ENCODE measurements at places on chromosomes 1 and 21.

DNA sequence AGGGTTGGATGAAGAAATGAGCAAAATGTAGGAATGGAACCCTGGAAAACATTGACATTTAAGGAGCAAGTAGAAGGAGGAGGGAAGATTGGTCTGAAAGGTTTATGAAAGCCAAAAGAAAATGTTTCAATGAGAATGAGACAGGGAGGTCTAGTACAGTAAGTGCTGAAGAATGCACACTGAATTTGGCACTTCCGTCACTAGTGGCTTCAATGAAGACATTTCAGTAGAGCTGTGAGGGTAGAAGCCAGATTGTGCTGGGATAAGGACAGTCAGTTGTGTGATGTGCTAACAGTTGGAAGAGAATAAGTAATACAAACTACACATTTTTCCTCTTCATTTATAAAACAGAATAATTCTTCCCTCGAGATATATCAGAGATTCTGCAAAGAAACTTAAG, 17.1 kb downstream of the THEM4 start:
- DNase-seq = no peak

DNA sequence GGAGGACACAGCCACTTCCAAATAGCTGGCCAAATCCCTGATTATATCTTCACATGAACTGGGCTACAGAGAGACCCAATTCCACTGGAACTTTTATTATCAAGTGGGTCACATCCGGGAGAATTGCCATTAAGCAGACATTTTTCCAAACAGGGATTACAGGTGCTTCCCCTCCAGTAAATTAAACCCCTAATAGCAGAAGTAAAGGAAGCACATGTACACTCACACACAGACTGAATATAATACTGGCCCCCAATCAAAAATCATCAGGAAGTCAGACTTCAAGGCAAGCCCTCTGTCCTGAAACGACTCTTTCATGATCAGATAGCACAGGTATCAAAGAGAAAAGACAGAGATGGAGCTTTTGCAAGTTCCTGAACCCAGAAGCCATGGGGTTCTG, 118.6 kb upstream of the PPP2R5A start:
- DNase-seq = no peak

- DNase-seq = no peak
Measured at GRCh38 chr1:211305044-211305443, 21.6 kb upstream of the TRAF5 start.

DNA sequence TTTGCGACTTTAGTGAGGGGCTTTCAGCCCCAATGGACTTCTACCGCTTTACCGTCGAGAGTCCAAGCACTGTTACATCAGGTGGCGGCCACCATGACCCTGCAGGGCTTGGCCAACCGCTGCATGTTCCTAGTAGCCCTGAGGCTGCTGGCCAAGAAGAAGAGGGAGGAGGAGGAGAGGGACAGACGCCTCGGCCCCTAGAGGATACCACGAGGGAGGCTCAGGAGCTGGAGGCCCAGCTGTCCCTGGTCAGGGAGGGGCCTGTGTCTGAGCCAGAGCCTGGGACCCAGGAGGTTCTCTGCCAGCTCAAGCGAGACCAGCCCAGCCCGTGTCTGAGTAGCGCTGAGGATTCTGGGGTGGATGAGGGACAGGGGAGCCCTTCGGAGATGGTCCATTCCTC, 8.6 kb upstream of the SLC25A34 start:
- DNase-seq = peak; percentile 37

GRCh38 chr1:248861616-248862015, 2.7 kb upstream of the ZNF692 start:
- no peak for DNase-seq

DNA sequence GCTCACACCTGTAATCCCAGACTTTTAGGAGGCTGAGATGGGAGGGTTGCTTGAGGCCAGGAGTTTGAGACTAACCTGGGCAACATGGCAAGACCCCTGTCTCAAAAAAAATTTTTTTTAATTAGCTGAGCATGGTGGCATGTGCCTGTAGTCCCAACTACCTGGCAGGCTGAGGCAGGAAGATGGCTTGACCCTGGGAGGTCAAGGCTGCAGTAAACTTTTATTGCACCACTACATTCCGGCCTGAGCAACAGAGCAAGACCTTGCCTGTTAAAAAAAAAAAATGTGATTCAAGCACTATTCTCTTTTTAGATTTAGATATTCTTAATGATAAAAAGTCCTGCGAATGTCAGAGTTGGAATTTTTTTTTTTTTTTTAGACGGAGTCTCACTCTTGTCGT, 102.5 kb upstream of the L1TD1 start:
- DNase-seq = no peak

GRCh38 chr1:26352338-26352679, 1.6 kb downstream of the CRYBG2 start:
- DNase-seq = no peak

- DNase-seq = no peak
Measured at GRCh38 chr1:84402060-84402459, 3.8 kb downstream of the DNASE2B start.

DNA sequence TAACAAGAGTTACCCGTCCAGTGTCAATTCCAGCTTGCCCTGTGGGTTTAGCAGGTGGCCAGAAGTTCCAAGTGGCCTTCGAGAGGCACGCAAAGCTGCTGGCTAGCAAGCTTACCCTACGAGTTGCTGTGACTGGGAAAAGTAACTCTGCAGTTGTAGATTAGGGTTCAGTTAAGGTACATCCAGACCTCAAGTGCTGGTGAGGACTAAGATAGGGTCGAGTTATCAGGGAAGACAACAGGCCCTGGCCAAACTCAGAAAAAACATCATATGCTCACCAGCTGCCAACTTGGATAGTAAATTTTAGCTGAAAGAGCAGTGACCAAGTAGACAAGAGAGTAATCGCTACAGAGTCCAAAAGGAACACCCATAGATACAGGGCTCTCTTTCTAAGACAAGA, 27.7 kb upstream of the LRRC7 start:
- no peak for DNase-seq

- no peak for DNase-seq
Measured at GRCh38 chr1:242056988-242057744, 58.3 kb upstream of the MAP1LC3C start.

GRCh38 chr1:30478799-30479563, 244.4 kb downstream of the MATN1 start:
- DNase-seq = peak; percentile 34

DNA sequence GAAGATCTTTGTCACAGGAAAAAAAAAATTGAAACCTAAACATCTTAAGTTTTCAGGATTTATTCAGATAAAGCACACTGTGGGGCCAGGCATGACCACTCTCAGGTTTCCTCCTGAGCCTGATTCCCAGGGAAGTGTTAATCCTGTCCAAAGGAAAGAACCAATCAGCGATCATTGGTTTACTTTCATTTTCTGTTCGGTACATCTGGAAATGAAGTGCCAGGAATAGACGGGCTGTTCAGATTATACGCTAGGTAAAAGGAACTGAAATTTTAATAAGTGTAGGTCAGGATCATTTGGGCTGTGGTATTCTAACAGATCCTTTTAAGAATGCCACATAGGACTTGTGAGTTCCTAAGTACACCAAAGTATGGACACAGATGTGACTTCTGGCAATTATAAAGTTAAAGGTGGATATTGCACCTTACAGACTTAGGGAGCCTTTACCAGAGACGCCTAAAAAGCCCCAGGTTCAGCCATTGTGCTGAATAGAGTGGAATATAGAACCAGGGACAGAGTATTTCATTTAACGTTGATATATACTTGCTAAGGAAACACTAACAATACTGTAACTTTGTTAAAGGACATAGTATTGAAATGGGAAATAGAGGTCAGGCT, 9.3 kb upstream of the CACYBP start:
- DNase-seq = no peak

DNA sequence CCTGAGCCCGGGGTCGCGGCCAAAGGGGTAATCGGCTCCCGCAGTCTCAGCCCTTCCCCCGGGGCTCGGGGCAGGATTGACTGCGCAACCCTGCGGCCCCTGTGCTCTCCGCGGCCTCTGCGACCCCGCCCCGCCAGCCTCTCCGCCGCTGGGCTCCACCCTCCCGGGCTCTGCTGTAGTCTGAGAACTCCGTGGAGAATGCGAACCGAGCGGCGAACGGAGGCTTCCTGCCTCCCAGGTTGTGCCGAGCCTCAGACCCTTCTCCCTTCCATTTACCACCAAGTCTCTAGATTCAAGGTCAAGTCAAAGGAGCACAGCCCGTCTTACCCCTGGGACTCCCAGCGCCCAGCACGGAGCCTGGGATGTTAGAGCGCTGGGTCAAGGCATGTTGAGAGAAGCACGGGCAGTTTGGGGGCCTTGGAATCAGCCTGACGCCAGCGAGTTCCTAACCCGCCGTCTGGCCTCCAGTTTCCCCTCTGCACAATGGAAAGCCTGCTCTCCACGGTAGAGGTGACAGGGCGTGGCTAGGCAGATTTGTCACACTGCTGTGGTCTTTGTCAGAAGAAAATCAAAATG, 3.0 kb downstream of the ATP2B4 start:
- DNase-seq = no peak

DNA sequence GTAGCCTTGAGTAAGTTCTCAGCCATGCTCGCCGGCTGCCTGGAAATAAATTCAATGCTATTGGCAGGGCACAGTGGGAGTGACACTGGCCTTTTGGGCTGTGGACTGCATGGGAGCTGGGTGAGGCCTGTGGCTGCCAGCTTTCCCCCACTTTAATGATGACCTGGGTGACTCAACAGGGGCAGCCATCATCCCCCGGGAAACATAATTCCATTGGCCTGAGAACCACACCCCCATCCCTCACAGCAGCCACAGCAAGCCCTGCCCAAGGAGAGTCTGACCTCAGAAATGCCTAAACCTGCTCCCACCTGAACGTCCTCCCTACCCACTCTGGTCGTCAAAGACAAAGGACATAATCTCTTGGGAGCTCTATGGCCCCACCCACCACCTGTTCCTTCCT, 384.0 kb downstream of the LTN1 start:
- no peak for DNase-seq

- DNase-seq = no peak
Measured at GRCh38 chr1:110696818-110697217, 22.1 kb upstream of the KCNA3 start.

DNA sequence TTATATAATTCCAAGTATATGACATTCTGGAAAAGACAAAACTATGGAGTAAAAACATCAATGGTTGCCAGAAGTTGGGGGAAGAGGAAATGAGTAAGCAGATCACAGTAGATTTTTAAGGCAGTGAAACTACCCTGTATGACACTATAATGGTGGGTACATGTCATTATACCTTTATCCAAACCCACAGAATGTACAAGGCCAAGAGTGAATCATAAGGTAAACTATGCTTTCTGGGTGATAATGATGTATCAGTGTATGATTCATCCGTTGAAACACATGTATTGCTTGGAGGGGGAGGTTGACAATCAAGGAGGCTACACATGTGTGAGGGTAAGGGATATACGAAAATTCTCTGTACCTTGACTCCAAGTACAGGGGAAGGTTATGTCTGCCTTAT, 862.7 kb downstream of the PLA2G4A start:
- DNase-seq = no peak

GRCh38 chr21:38439426-38439825, 58.9 kb downstream of the ERG start:
- no peak for DNase-seq

DNA sequence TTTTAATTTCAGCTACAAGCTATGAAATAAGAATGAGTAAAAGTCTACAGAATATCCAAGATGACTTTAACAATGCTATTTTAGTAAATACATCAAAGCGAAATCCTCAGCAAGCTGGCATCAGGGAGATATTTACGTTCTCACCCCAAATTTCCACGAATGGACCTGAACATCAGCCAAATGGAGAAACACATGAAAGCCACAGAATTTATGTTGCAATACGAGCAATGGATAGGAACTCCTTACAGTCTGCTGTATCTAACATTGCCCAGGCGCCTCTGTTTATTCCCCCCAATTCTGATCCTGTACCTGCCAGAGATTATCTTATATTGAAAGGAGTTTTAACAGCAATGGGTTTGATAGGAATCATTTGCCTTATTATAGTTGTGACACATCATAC, 13.7 kb upstream of the CLCA1 start:
- no peak for DNase-seq

DNA sequence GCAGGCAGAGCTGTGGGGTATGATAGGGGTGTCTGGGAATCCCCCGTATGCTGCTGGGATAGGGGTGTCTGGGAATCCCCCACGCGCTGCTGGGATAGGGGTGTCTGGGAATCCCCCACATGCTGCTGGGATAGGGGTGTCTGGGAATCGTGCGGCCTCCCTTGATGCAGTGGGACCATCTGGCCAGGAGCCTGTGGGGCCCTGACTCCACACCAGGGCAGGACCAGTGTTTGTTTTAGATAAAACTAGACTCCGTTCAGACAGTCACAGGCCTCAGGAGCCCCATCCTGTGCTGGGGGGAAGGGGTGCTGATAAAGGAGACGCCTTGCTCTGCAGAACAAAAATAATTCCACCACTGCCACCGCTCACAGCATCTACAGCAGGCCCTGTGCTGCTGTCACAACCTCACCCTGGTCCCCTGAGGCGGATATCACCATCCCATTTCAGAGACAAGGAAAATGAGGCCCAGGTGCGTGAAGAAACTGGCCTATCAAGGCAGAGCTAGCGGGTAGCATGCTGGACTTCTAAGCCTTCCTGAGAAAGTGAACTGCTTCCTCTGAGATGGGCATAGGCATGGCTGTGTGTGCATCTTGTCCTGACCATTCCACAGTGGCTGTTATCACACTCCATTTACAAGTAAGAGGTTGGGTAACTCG, 24.0 kb downstream of the ECE1 start:
- DNase-seq = no peak

- DNase-seq = no peak
Measured at GRCh38 chr21:25456672-25457071, 150.6 kb downstream of the MRPL39 start.

DNA sequence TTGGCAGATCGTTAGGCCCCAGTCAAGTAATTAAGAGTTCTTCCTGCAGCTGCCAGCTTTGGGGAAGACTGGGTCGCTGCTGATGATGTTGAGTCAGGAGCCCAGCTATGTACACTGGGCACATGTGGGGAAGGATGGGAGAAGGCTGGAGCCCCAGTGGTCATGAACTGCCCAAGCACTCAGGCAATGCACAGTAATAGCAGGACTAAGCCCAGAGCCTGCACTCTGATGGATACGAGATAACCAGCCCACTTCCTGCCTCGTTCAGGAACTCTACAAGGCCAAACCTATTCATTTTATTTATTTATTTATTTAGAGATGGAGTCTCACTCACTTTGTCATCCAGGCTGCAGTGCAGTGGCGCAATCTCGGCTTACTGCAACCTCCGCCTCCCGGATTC, 81.1 kb upstream of the BTG3 start:
- no peak for DNase-seq

DNA sequence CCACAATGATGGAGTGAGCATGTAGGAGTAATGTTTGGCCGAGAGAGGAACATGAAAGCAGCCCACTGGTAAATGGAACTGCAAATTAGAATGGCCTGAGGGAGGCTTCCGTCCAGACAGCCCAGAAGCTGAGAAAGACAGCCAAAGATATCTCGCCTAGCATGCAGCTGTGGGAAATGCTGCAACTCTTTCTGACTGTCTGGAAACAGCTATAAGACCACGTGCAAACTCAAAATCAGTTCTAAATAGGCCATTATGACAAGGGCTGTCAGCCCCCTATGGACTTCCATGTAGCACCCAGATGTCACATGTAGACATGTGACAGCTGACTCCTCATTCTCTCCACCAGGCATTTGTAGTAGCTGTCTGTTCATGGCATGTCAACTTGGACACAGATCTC, 62.9 kb upstream of the ATP1A1 start:
- DNase-seq = no peak

- no peak for DNase-seq
Measured at GRCh38 chr1:158506369-158506987, 34.5 kb downstream of the OR10R2 start.

GRCh38 chr21:34771512-34772028, 102.8 kb downstream of the CLIC6 start:
- no peak for DNase-seq

GRCh38 chr1:163248064-163248463, 45.3 kb upstream of the RGS5 start:
- no peak for DNase-seq

GRCh38 chr1:183164963-183165362, 21.1 kb upstream of the LAMC2 start:
- DNase-seq = peak; percentile 85
